Cortex of kidney (tissue), 1 donor: ENCODE measurements at places on chromosomes 6 and 20.

DNA sequence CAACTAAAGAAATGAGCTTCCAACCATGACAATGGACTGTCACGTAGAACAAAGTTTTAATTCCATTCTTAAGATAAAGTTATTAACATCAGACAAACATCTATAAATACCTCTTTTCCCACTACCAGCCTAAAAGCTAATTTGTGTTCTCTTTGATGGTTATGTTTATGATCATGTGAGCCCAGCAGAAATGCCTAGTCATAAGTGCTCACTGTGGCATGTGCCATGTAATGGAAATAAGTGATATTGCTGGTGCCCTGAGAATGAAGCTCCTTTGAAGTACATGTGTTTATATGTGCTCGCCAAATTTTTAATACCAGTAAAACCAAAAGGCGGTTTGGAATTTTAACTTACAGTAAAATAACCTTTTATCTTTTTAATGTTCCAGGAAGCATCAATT is 205.8 kb downstream of the ISM1 start:
- DNase-seq, result no peak

- DNase-seq, result no peak
Measured at GRCh38 chr6:37704066-37704465, 6.4 kb upstream of the MDGA1 start.

GRCh38 chr6:87575423-87575822 is 14.4 kb downstream of the RARS2 start:
- DNase-seq, result no peak

- DNase-seq, result no peak
Measured at GRCh38 chr20:57876163-57876562, 166.3 kb upstream of the PMEPA1 start.

DNA sequence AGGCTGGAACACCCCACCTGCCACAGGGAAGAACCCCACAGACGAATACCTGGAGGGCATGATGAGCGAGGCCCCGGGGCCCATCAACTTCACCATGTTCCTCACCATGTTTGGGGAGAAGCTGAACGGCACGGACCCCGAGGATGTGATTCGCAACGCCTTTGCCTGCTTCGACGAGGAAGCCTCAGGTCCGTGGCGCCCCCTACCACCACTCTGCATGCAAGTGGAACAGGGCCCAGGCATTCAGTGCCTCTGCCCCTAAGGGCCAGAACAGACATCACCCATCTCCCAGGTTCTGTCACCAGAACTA is 6.6 kb downstream of the MYL9 start:
- DNase-seq, result no peak

GRCh38 chr6:21739838-21740237 is 146.3 kb downstream of the SOX4 start:
- no peak for DNase-seq

DNA sequence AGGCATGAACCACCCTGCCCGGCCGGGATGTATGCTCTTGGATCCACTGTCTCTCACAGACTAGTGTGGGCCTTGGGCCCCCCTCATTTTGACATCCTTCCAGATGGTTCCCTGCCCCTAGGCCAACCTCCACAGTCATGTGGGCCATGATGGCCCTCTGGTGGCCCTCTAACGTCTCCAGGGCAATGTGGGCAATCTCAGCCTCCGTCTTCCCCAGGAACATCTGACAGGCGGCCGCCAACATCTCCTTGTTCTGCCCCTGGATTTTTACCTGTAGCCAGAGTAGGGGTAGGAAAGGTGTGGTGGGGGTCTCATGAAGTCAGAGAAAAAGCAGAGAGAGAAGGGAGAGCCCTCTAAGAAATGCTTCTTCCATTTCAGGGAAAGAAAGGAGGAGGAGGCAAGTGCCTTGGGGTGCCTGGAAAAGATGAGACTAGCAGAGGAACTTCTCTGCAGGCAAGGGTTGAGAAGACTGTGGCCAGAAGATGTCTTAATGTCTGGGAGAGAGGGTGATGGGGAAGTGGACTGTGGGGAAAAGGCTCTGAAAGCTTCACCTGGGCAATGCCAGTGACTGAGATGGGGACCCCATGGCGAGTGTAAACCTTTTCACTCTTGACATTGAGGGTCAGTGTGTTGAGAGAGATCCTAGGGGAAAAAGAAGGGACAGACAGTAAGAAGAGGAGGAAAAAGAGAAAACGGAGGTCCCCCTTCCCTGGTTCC is 1.3 kb downstream of the FLOT1 start:
- no peak for DNase-seq

- no peak for DNase-seq
Measured at GRCh38 chr20:24199501-24199900, 210.9 kb upstream of the GGTLC1 start.

- DNase-seq, result no peak
Measured at GRCh38 chr20:9407805-9408421, 106.5 kb upstream of the LAMP5 start.

GRCh38 chr20:54158856-54159418 is 14.8 kb downstream of the CYP24A1 start:
- DNase-seq, result no peak

DNA sequence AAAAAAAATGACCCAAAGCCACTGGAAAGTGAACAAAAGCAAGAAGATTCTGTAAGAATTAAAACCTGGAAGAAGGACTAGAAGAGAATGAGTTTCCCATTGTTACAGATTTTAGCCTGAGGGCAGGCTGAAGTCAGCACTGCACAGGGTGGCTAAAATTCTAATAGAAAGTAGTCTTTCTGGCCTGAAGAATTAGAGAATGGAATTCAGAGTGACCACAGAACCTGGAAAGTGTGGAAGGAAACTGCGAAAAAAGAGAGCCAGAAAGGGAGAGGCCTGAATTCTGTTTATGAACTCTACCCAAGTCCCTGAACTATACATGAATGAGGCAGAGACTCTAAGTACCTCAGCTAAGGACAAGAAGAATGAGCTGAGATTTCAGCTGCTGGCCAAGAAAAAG is 38.9 kb upstream of the FILIP1 start:
- no peak for DNase-seq
